CMK (cell line): ENCODE measurements at places on chromosomes 11 and 22.

GRCh38 chr11:23288003-23288783 lies 427.9 kb upstream of the CCDC179 start:
- DNase-seq = no peak

- no peak for DNase-seq
These were observed 845 bp downstream of the RBM7 start for GRCh38 chr11:114401311-114401710.

DNA sequence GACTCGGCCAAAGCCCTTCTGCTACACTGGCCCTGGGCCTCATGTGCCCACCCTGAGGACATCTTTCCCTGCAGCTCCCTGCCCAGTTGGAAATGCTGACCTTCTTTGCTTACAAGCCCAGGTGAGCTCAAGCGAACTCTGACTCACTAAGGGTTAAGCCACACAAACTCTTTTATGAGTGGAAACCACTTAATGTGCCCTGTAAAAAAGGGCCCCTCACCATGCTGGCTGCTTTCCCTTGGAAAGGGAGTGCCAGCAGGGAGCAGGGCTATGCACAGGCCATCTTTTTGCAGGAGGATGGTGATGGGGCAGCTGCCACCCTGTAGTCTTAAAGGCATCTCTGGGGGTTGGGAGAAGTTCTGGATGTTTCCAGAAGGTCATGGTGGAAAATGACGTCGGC lies 18.7 kb downstream of the EHF start:
- no peak for DNase-seq

DNA sequence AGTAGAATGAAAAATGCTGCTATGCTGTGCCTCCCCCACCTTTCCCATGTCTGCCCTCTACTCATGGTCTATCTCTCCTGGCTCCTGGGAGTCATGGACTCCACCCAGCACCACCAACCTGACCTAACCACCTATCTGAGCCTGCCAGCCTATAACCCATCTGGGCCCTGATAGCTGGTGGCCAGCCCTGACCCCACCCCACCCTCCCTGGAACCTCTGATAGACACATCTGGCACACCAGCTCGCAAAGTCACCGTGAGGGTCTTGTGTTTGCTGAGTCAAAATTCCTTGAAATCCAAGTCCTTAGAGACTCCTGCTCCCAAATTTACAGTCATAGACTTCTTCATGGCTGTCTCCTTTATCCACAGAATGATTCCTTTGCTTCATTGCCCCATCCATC lies 14.9 kb upstream of the HBE1 start:
- peak; percentile 55 for DNase-seq

DNA sequence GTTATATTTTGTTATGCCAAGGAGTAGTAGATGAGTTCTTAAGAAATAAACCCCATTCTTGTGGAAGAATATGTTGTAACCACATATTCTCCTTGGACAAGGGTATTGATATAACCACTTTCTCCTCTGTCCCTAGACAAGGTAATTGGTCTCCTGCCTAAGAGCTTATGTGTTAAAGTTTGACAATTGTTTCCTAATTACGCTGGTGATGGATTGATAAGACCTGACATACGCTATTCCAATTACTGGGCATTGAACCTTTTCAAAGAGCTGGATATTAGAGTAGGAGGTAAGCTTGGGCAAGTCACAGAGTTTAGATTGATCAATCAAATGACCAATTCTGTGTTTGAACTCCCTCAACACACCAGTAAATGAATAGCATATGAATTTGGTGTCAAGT lies 88.9 kb downstream of the RAB38 start:
- no peak for DNase-seq

GRCh38 chr11:35121326-35121865 lies 17.6 kb upstream of the CD44 start:
- no peak for DNase-seq

DNA sequence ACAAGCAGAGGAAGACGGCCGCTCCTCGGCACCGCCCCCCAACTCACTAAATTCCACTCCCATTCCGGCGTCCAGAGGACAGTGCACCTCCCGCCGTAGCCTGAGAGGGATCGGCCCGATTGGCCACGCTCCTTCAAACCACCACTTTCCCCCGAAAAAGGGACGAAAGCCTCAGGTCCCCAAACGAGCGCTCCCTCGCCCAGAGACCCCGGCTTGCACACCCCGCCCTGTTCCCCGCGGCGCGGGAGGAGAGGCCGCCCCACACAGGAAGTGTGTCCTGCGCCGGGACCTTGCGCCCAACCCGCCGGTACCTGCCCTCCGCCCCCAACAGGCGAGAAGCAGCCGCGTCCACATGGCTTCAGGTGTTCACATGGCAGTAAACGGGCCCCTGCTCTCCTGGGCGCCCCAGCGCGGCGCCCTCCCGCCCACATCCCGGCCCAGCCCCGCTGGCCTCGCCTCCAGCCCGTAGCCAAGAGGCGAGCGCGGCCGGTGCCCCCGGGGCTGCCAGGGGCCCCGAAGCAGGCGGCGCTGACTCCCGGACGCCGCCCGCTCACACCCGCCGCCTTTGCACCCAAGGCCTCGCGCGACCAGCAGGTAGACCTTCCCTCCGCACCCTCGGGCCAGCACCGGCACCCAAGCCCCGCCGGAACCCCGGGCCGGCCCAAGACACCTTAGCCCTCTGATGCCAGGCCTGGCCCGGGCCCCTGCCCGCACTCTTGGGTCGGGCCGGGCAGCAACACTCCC lies 849 bp downstream of the TCF20 start:
- DNase-seq = no peak

- no peak for DNase-seq
These were observed 65.8 kb downstream of the LRRC32 start for GRCh38 chr11:76604626-76605241.

GRCh38 chr11:96189351-96189750 lies 153.6 kb downstream of the MAML2 start:
- no peak for DNase-seq

GRCh38 chr11:64097468-64098317 lies 62.0 kb downstream of the FLRT1 start:
- DNase-seq = no peak

DNA sequence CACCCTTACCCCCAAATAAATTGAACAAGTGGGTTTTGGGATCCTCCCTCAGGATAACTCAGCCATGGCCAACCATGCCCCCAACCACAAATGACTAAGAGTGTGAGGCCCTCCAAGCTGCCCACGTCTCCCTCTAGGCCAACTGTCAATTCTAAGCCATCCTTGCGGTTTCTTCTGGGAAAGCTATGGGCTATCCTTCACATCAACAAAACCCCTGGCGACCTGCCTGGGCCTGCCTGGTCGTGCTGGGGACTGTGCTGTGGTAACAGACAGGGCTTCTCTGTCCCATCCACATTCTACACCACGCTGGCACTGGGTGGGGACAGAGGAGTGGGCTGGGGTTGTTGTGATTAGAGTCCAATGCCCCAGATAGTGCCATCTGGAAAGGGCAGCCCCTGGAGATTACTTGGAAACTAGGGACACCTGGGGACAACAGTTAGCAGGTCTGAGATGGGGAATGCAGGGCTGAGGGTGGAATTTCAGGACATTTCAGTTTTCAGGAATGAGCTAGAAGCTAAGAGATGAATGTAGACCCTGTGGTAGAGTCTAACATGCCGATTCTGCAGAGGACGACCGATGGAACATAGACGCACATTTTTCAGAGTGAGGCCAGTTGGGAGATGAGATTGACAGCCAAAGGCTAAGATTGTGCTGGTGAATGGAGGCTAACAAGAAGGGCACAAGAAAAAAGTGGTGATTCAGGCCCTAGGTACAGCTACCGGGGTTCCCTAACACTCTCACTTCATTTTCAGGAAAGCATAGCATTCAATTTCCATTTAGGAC lies 131.9 kb downstream of the RASSF10 start:
- DNase-seq = no peak

- DNase-seq = no peak
These were observed 31.4 kb downstream of the CREB3L1 start for GRCh38 chr11:46308631-46309419.

DNA sequence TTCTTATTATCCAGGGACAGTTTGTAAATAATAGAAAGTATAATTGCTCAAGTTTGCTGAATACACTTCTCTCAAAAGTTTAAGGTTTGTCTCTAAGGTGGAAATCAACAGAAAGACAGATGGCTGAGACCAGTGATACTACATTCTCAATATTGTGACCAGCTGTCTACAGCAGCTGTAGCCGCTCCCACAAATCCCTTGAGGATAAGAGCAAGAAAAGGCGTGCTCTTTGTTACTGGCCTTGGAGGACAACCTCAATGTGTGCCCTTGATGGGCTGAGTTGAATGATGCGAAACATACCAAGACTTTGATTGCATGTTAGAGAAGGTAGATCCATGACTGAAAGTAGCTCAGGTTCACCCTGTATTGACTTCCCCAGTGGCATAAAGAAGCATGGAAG lies 6.1 kb downstream of the OR6M1 start:
- DNase-seq = no peak

GRCh38 chr11:59199546-59200422 lies 12.9 kb downstream of the MPEG1 start:
- no peak for DNase-seq

DNA sequence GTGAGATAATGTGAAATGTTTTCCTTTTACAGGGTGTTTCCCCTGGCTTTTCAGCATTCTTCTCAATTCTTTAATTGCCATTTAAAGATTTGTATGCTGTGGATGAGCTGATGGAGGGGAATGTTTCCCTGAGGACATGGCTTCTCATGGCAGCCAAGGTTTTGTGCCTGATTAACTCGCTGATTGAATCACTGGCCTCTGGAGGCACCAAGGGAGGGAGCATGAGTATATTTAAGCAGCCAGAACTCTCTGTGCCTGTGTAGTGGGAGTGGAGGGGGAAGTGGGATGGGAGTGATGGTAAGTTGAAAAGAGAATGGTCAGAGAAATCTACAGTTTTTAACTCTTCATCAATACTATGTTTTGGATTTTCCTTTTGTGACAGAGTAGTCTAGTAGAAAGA lies 88.7 kb downstream of the STIM1 start:
- DNase-seq = no peak

GRCh38 chr11:126431401-126432064 lies 76.0 kb downstream of the ST3GAL4 start:
- no peak for DNase-seq

GRCh38 chr22:31922534-31922933 lies 21.8 kb upstream of the YWHAH start:
- DNase-seq = no peak

GRCh38 chr11:30552839-30553238 lies 33.3 kb downstream of the MPPED2 start:
- DNase-seq = no peak

- no peak for DNase-seq
These were observed 40.9 kb downstream of the SHISAL1 start for GRCh38 chr22:44271732-44272400.

DNA sequence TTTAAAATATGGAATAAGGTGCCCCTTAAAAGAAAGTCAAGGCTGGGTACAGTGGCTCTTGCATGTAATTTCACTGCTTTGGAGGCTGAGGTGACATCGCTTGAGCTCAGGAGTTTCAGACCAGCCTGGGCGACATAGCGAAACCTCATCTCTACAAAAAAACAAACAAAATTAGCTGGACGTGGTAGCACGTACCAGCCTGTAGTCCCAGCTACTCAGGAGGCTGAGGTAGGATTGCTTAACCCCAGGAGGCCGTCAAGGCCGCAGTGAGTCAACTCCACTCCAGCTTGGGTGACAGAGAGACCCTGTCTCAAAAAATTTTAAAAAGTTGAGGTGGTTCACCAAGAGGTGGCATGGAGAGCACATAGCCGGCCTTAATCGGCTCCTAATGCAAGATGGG lies 17.7 kb upstream of the ADORA2A start:
- no peak for DNase-seq

- no peak for DNase-seq
These were observed 9.4 kb upstream of the PRR5 start for GRCh38 chr22:44692662-44693007.

DNA sequence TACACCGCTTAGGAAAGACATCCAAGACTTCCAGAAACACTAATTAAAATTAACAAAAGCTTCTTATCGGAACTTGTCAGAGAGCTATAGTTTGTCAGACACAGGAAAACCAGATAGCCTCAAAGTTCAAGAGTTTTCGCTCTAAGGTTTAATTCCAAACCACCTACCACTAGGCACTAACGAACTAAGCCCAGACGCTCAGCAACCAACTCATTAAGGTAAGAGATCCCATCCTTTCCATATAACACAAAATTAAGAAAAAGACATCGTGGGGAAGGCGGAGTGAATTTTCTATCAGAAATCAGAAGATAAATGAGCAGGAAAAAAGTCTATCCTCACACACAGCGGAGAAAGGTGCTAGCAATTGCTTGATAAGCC lies 382 bp downstream of the IMMP1L start:
- DNase-seq = no peak

DNA sequence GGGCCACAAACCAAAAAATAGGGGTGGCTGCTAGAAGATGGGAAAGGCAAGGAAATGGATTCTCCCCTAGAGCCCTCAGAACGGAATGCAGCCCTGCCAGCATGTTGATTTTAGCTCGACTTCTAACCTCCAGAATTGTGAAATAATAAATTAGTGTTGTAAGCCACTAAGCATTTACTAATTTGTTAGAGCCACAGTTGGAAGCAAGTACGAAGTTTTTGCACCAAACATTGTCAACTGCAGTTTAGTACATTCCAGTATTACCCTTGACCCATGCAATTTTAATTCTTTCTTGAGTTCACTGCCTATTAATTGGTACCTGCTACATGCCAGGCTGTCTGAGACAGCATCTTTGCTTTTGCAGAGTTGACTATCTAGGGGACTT lies 32.2 kb downstream of the PARVA start:
- no peak for DNase-seq

DNA sequence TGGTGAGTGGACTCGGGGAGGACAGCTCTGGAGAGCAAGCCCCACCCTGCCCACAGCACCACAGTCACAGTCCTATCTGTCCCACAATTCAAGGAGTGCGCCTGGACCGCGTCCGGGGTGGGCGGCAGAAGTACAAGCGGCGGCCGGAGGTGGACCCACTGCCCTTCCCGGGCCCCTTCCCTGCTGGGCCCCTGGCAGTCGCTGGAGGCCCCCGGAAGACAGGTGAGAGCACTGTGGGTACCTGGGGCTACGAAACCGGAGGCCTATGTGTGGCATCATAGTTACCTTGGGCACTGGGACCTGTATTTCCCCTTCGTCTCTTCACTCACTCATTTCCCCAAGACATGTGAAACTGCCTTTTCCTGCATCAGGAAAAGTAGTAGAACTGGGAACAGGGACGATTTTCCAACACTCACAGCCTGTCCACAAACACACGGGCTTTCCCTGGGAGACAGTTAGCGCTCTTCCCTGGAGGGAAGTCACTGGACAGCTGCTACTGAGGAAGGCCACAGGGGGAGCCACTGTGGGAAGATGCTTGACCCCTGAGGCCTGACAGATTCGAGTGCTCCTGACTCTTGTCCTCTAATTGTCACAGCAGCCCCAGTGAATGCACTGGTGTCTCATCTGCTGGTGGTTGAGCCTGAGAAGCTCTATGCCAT lies 3.1 kb downstream of the TRMT112 start:
- DNase-seq = no peak

GRCh38 chr11:115503083-115503885 lies 931 bp downstream of the CADM1 start:
- no peak for DNase-seq

DNA sequence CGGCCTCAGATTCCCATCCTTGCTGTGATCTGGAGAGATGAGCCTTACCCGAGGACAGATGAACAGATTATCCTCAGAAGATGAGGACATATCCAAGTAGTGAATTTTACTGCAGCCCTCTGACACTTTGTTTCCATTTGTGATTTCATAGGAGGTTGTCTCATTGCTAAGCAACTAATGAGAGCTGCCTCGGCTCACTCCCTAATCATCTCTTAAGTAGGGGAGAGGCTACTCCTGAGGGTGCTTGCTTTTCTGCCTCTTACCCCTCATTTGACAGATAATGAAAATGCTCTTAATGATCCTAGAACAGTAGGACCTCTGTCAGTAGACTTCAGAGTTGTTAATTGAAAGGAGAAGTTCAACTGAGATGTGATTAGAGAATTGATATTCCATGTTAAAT lies 150.9 kb downstream of the TBC1D22A start:
- DNase-seq = no peak

GRCh38 chr11:16871368-16871767 lies 132.9 kb downstream of the C11orf58 start:
- no peak for DNase-seq
